Pons (tissue), 1 donor: ENCODE measurements at places on chromosomes 5 and 9.

GRCh38 chr9:25310961-25311360 lies 367.3 kb downstream of the TUSC1 start:
- no peak for DNase-seq

DNA sequence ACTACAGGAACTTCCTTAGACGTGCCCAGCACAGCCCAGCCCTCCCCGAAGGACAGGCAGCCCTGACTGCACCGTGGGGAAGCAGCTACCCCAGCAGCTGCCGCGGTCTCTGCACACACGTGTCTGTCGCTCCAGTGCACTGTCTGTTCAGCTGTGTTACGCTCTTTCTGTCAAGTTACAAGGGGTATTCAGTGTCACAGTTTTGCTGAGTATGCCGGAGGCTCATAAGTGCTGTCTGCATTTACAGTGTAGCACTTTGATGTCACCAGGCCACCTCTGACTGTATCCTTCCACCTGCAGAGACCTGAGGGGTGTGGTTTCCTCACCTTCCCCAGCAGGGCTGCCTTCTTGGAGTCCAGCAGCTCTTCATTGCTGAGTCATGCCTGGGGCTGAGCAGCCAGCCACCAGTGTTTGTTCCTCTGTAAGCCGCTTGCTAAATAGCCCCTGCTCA lies 126.8 kb downstream of the EHMT1 start:
- DNase-seq = peak; percentile 26

DNA sequence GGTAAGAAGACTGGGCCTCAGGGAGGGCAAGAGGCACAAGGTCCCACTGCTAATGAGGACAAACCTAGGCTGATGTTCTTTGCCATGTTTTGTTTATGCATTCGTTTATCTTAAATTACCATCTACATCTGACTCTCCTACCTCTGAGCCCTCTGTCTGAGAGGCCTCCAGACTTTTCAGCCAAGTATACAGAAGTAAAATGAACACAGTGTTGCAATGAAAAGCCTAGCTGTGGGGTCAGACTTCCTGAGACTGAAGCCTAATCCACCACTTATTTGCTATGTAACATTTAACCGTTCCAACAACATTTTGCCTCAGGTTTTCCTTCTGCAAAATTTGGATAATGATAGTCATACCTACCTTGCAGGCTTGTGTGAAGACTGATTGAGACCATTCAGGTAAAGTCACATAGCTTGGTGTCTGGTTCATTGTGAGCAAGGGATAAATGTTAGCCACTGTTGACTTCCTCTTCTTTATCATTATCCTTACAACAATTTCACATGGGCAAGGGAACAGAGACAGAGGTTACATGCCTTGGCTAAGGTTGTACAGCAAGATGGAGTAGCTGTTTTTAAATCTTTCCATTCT lies 374.9 kb upstream of the CLINT1 start:
- peak; percentile 17 for DNase-seq

DNA sequence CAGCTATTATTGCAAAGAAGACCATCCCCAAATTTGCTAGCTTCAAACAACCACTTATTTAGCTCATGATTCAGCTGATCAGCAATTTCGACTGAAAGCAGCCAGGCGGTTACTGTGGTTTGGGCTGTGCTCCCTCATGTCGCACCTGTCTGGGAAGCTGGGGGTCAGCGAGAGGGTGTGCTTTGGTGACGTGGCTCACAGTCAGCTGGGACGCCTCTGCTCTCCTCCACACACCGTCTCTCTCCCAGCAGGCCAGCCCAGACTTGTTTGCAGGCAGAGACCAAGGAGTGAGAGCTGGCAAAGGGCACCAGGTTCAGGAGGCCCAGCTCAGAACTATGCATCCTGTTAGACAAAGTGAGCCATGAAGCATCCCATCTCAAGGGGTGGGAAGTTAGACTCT lies 140.9 kb downstream of the SYK start:
- DNase-seq = no peak

DNA sequence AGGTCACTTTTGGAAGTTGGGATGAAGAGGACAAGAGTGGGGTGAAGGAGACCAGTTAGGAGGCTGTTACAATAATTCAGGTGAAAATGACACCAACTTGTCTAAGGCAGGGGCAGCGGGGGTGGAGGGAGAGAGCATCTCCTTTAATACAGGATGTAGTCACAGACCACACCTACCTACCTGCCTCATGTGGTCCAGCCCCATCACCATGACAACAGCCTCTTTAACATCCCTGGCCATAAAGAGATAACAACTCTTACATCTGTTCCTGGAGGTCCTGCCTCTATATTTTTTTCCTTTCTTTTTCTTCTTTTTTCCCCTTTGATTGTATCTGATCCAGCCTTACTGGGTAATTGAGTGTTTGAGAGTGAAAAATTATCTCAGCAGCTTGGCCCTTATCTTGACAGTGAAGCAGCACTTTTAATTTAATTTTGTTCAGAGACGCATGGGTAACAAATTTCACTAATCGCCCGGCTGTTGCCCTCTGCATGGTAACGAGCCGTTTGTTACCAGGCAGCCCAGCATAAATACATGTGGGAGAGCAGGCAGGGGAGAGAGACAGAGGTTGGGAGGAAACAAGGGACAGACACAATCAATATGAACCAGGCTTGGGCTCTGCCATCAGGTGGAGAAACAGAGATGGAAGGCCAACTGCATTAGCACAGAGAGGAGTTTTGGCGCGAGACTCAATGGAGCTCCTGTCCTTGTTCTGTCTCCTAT lies 338.1 kb downstream of the ASTN2 start:
- no peak for DNase-seq

DNA sequence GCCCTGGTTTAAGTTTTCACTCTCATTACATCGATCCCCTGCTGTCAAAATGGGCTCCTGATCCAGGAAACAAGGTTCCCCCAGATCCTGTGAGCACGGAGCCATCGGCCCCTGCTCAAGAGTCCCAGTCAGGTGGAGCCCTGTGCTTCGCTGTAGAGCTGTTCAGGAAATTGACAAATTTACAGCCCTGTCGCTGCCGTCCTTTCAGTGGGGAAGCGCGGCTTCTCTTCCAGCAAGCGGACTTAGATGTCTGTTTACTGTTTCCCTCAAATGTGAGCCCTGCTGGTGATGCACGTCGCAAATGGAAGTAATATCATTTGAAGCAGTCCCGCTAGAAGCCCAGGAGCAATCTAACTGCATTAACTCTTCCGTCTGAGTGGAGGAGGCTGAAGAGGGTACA lies 760.9 kb upstream of the WWC1 start:
- no peak for DNase-seq

GRCh38 chr9:68797116-68797515 lies 92.1 kb downstream of the PIP5K1B start:
- no peak for DNase-seq

GRCh38 chr5:22431840-22432239 lies 421.3 kb downstream of the CDH12 start:
- DNase-seq = no peak

DNA sequence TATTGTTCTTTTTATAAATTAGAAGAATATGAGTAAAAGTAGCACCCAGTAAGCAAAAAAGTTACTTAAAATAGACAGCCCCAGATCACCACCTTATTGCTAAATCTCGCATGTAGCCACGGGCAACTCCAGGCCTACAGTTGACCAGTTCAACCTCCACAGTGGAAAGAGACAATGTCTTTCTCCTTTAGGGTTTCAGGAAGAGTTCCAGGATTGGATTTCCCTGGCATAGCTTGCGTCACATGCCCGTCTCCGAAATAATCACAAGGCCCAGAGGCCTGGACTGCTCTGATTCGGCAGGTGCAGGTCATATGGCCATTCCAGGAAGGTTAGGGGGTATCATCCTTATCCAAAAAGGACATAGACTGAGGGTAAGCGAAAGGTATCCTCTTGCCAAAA lies 9.9 kb upstream of the PFDN1 start:
- no peak for DNase-seq

GRCh38 chr5:59249726-59250125 lies 643.8 kb downstream of the PDE4D start:
- DNase-seq = no peak

GRCh38 chr5:33322632-33323031 lies 118.1 kb upstream of the TARS1 start:
- no peak for DNase-seq

GRCh38 chr5:126981222-126981621 lies 49.1 kb downstream of the MARCHF3 start:
- DNase-seq = no peak

GRCh38 chr9:1606253-1606652 lies 408.9 kb upstream of the SMARCA2 start:
- DNase-seq = no peak

DNA sequence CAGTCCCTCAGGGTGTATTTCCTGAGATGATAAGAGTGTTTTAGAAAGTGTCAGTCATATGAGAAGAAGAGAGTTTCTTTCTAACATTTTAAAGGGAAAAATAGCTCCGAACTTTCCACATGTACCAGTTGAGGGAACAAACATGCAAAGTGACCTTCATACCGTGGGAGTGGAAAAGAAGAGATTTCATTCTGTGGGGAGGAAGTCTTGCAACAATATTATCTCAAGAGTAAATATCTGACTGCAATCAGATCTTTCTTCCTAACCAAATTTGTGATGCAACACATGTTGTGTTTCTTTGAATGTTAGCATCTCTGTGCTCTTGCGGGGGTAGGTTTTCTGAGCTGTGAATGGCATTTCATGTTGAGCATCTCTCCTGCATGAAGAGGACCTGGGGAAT lies 30.6 kb downstream of the ANKRD55 start:
- no peak for DNase-seq

DNA sequence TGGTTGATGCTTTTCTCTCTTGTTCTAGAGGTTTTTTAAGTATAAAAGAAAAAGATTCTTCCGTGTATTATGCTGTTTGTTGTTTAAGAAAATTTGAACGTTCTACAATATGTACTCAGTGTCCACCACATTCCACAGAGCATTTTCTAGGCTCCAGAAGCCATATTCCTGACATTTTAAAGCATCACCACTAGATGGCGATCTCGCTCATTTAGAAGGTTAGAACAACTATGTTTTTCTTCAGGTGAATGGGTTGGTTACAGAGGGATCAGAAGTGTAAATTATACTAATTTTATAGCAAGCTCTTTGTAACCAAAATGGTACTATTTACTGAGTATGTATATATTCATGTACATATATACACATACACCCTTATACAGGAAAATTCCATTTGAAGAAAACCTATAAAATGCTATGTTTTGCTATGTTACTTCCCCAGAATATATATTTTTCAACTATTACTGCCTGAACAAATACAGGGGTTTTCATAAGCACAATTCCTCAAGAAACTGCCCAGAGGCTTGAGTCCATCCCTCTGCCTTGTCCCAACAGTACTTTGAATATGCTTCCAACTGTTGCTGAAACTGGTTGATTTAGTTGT lies 284.3 kb downstream of the CCDC171 start:
- DNase-seq = peak; percentile 58
